ENCODE measurements at places on chromosomes 4 and X. TPM values are rescaled to one million over a fixed set of nuclear protein-coding genes. Genes with fewer than 3 reads are reported as not detected.

JADE3 gene
- 30.1 TPM for polyA plus RNA-seq

BEX5 gene
- polyA plus RNA-seq: 12.9 TPM

DNA sequence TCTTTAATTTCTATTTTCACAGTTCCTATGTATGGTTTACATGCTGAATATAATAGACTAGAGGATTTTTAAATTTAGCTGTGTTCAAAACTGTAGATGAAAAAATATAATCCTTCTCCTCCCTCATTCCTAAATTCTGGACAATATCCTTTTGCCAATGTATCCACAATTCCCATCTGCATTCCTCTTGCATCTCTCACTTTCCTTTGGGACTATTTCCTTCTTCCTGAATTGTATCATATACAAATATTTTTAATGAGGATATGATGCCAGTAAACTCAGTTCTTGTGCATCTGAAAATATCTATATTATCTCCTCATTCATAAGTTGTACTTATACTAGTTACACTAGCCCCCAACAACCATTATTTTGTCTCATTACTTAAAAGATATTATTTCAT, 46.7 kb downstream of the DDX60L start:
- DNase-seq: no peak

ETNPPL gene
- polyA plus RNA-seq: 0.53 TPM

DNA sequence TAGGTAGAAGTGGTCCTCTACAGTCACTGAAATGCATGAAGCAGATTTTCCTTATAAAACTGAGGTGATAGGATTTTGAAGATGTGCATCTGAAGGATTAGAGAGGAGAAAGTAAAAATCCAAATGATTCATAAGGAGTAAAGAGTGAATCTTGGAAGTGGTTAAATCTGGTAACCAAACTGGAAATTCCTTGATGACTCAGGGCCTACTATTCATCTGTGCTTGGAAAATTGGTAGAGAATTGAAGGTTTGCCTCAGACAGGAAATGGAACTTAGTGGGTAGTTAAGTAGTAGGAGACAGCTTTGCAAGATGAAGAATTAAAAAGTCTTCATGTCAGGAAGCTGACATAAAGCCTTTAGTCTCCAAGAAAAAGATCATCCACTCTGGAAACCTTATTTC, 368.9 kb upstream of the CTSO start:
- DNase-seq: no peak

COL4A5 gene
- 153 TPM for polyA plus RNA-seq

CWH43 gene
- polyA plus RNA-seq: 7.4 TPM

DNA sequence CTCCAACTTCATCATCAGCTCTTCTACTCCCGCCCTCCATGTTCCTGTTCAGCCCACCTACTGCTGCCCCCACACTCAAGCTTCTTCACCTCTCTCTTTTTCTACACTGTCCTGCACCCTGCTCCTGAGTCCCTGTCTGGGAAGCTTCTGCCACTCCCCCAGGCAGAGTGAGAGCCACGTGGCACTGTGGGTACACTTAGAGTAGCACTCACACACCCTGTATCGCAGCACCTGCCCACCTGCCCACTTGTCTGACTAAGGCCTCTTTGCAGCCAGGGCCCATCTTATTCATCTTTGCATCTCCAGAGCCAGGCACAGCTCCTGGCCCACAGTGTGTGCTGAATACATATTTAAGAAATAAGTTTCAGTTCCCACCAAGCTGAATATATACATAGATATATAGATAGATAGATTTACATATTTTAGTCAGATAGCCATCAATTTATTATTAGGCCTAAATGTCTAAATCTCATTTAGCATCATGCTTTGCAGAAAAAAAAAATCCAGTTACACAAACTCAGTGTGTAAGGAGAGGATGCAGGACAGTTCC, 24.9 kb downstream of the CCDC149 start:
- DNase-seq: no peak

FABP2 gene
- 0.05 TPM for polyA plus RNA-seq

TMEM154 gene
- 1.5 TPM for polyA plus RNA-seq

TLR8 gene
- polyA plus RNA-seq: 0.15 TPM

DNA sequence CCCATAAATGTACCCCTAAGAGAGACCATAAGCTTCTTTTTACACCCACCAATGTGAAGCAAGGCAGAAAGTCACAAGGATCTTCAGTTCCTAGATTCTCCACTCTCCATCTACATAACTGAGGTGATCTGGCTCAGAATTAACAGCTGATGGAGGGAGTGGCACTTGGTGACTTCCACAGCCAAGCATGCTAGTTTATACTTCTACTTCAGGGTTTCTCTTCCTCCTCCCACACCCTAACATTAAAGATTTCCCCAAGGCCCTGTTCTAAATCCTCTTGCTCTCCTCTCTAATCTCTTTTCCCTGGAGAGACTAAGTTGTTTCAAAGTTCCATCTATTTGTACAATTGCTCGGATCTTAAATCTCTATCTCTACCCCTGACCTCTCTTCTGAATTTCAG, 81.1 kb downstream of the MBNL3 start:
- no peak for DNase-seq

- DNase-seq: no peak
Measured at GRCh38 chrX:68672581-68673318, 25.3 kb downstream of the STARD8 start.

RENBP gene
- polyA plus RNA-seq: 20.7 TPM

Measured in left kidney (tissue), 8 donors.